ENCODE measurements at places on chromosomes 1 and 21. TPM values are rescaled to one million over a fixed set of nuclear protein-coding genes. Genes with fewer than 3 reads are reported as not detected.

Gene ZNF644
- 10.8 TPM for total RNA-seq

Gene COL18A1
- 26.4 TPM for total RNA-seq

Gene DCST1
- not detected for total RNA-seq

- peak; percentile 62 for DNase-seq
These were observed 69.1 kb upstream of the MRPS6 start for GRCh38 chr21:34004013-34004938.

- no peak for DNase-seq
These were observed 300.9 kb downstream of the BRINP3 start for GRCh38 chr1:190176776-190177175.

GRCh38 chr1:157249326-157249725 lies 111.1 kb upstream of the ETV3 start:
- DNase-seq, result no peak

DNA sequence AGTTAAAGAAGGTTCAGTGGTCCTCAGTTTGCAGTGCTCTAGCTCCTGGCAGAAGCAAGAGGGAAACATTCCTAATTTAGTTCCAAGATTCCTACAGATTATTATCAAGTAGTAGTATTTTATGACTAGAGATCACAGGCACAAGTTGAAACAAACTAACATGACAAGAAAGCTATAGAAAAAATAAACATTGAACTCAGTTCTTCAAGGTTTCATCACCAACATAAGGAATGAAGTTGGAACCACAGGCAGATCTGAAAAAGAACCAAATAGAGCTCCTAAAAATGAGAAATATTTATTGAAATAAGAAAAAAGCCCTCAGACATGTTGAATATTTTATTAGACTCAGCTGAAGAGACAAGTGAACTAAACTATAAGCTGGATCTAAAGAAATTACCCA lies 40.6 kb downstream of the PDC start:
- DNase-seq, result no peak

DNA sequence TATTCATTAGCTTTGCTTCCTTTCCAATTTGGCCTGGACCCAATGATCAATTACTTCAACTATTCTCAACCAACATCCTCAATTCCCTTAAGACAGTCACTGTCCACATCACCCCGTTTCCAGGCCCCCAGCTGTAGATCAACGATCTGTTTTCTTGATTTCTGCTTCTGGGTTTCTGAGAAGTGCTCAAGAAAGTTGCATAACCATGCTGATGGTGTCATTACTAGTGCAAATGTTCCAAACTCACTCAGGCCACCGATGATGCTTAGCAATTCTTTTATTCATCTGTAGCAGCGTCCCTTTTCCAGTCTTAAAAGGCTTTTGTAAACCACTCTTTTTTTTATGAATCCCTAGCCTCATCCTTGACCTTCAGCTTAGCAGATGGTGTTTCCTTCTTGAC lies 155.8 kb upstream of the PTGFR start:
- no peak for DNase-seq

GRCh38 chr1:238485912-238486209 lies 595.1 kb upstream of the ZP4 start:
- peak; percentile 64 for DNase-seq

DNA sequence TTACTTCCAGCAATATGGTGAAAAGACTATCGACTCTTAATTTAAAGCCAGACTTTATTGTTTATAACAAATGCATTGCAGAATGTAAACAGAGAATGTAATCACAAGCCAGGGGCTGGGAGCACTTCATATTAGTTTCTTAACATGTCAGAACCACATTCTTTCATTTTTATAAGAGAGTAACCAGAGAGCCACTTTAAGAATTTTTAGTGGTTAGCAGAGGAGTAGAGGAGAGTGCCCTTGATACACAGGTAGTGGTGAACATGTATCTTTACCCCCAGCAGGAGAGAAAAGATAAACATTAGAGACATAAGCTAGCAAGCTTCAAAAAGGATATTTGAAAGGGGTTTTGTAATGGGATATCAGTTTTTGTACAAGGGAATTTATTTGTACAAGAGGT lies 11.1 kb downstream of the AMY2B start:
- DNase-seq, result no peak

Gene LPAR3
- 7.3 TPM for total RNA-seq

DNA sequence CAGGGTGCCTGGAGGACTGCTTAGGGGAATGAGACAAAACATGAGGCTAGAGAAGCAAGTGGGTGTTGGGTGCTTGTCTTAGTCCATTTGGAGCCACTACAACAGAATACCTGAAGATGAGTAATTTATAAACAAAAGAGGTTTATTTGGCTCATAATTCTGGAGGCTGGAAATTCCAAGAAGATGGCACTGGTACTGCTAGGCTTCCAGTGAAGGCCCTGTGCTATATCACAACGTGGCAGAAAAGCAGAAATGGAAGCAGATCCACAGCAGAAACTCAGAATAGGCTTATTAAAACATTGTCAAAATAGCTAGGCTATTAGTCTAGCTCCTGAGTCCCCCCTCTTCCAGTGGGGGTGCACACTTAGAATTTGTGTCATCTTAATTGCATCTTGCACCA lies 701.7 kb downstream of the RWDD3 start:
- DNase-seq, result no peak

GRCh38 chr1:17233675-17234320 lies 15.1 kb upstream of the PADI3 start:
- DNase-seq, result peak; percentile 99

Gene DYNLT4
- not detected for total RNA-seq

DNA sequence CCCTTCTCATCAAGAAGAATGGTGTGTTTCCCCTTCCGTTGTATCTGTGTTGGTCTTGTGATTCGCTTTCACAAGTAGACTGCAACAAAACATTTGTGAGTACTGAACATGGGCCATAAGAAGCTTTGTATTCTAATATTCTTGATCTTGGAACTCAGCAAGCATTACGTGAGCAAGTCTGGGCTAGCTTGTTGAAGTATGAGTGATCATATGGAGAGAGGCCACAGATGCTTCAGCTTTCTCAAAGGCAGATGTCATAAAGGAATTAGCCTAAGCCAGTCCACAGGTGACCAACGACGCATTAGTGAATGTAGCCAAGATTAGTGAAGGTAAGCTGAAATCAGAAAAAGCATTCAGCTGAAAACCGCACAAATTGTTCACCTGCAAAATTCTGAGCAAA lies 609.6 kb upstream of the NEGR1 start:
- DNase-seq, result no peak

DNA sequence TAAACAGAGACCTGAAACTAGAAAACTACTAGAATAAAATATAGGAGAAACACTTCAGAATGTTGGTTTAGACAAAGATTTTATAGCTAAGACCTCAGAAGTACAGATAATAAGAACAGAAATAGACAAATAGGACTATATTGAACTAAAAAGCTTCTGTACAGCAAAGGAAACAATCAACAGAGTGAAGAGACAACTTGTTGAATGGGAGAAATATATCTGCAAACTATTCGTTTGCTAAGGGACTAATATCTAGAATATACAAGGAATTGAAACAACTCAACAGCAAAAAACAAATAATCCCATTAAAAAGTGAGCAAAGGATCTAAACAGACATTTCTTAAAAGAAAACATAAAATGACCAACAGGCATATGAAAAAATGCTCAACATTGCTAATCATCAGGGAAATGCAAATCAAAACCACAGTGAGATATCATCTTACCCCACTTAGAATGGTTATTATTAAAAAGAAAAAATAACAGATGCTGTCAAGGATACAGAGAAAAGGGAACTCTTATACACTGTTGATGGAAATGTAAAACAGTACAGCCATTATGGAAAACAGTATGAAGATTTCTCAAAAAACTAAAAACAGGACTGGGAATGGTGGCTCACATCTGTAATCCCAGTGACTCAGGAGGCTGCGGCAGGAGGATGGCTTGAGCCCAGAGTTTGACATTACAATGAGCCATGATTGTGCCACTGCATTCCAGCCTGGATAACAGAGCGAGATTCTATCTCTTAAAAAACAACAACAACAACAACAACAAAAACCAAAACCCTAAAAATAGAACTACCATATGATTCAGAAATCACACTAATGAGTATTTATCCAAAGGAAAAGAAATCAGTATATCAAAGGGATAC lies 37.3 kb upstream of the ZSWIM5 start:
- peak; percentile 25 for DNase-seq

DNA sequence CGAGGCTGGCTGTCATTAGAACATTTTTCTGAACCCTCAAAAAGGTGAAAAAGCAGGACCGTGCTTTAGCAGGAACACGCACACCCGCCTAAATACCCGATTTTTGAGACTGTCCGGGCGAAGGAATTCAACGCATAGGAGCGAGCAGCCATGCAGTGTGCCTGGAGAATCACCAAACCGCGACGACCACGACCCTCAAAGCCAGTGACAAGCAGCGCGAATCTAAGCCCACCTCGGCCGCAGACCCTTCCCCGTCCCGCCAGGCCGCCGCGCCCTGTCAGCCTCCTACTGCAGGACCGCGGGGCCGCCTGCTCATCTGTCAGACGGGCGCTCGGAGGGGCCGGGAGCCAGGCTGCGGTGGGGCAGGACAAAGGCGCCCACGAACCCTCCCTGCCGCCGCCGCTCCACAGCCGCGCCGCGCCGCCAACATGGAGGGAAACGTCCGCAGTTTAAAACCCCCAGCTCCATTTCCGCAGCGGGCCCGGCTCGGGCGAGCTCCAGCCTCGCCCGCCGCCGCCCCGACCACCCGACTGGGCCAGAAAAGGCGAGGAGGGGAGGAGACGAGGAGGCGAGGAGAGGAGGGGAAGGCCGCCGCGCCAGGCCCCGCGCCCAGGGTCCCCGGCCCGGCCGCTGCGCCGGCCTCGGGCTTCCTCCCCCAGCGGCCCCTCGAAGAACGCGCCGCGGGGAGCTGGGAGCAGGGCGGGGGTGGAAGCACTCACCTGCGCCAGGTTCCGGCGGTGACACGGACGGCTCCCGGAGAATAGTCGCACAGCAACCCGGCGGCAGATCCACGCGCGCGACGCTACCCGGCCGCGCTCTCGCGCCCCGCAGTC lies at the start of gene LBR:
Gene LBR (minus strand): TSS at position 804 of the 833 bp plus-strand sequence. CDS start 3,963 bp downstream, outside the sequence.
- peak; percentile 47 for DNase-seq

DNA sequence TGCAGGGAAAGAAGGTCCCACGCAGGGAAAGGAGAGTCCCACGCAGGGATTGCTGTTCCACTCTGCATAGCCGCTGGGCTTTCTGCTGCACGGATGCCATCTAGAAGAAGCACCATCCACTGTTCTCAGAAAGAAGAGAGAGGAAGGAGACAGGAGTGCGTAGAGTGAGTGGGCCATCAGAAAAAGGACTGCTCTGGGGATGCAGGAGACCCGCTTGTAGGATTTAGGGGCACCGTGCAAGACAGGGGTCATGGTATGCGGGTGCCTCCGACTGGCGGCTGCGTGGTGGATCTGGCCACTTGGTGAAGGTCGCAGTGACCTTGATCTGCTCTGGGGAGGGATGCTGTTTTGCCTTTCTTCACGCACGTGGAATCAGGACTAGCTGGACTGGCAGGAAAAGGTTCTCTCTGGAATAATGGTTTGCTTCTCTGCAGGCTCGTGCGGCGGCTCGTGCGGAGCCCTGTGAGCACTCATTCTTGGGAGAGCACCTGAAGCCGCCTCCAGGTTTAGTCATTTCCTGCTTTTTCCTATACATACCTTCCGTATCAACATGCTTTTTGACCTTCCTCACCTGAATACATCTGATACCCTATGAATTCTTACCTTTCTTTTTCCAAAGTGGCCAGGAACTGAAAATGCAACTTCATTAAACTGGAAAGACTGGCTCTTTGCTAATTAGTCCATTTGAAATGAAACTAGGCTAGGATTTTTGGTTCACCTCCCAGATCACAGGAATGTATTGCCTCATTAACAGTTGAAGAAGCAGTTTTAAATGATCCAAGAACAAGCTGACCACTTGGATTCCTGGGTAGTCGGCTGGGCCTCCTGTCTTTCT lies 181.6 kb downstream of the KIF26B start:
- DNase-seq, result no peak

DNA sequence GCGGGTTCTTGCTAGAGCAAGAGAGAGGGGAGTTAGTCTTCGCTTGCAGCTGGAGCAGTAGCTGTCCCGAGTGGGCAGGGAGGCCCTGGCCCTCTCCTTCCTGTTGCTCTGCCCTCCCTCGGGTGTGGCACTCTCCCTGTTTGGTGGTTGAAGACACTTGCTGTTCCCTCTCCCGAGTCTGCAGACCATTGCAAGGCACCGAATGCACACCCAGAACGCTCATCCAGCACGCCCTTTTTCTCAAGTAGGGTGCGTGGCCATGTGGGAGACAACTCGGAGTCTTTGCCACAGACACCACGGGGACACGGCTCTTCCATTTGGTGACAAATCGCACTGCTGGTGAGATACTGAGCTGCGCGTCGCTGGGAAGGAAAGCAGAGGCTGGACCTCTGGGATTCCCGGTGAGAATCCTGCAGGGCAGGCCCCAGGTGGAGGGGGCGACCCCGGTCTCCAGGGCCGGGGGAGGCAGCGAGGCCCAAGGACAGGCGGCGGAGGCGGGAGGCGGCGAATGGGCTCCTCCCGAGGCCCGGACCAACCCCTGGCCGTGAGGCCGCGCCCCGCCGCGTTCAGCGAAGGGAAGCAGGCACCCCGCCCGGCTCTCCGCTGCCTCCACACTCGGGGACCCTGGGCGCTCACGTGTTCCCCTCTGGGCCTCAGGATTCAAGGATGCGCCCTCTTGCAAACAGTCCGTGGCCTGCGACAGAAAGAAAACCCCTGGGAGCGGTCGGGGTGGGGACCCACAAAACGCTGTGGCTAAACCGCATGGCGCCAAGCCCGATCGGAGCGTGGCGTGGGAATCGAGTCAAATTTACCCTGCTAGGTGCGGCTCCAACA lies 10.4 kb upstream of the TMEM200B start:
- DNase-seq, result no peak

GRCh38 chr1:117589544-117589943 lies 16.3 kb upstream of the TENT5C start:
- DNase-seq, result no peak

DNA sequence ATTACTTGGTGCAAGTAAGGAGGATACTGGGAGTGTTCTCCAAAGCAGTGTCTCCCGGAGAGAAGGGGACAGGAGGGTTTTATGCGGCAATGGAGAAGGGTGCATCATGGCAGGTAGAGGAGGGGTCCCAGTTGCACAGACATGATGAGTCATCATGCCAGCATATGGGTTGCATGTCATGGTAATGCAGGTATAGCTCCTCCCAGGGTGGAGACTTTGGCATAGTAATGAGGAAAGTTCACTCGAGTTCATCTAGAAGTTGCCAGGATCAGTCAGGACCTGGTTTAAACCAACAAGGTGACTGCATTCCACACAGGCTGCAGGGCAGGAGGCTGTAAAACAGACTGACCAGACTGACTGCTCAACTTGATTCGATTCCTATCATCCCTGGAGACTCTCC lies 355.7 kb upstream of the DUSP10 start:
- no peak for DNase-seq

Gene ATG4C
- total RNA-seq, result 5.1 TPM

DNA sequence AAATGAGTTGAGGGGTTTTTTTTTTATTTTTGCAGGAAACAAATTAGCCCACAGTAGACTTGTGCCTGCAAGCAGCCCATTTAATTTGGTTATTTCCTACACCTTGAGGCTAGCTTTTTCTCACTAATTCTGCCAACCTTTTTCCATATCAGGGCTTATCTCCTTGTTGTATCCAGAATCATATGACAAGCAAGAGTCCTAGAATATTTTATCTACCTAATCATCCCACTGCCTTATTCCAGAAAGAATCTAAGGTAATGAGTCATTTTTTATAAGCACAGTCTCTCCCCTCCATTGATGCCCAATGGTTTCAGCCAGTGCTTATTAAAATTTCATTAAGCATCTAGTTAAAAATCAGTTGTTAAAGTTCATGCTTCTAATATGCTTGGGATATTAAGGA lies 324.1 kb downstream of the BARHL2 start:
- no peak for DNase-seq

Gene SERTAD4
- 0.69 TPM for total RNA-seq

All from MG63 (cell line).